ENCODE measurements at places on chromosomes 7 and 10.

- DNase-seq = no peak
Observed at GRCh38 chr7:15280078-15280733, 281.6 kb downstream of the AGMO start.

DNA sequence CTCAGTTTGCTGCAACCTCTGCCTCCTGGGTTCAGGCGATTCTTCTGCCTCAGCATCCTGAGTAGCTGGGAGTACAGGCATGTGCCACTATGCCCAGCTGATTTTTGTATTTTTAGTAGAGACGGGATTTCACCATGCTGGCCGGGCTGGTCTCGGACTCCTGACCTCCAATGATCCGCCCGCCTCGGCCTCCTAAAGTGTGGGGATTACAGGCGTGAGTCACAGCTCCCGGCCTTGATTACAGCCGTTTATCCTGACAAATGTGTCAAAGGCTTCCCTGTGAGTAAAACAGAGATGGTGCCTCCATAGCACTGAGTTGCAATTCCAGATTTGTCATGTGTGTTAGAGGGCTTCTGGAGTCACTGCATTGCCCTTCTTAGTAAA is 273.7 kb downstream of the CCDC3 start:
- DNase-seq = no peak

- DNase-seq = no peak
Observed at GRCh38 chr7:45923818-45924217, 2.7 kb upstream of the IGFBP3 start.

DNA sequence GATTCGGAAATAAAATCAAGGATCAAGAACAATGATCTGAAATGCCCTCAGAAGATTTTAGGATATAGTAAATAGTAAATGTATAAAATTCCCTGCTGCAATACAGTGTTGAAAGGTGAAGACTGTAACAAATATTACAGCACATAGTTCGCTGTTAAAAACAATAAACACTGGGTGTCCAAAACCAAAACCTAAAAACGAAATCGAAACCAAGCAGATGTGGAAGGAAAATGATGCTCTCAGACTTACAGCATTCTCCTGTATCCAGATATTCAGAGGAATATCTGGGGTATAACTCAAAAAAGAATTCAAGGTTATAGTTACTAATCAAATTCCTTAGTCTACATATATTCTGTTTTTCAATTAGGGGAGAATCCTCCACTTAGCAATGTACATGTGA is 708.1 kb upstream of the PCDH15 start:
- DNase-seq = no peak

DNA sequence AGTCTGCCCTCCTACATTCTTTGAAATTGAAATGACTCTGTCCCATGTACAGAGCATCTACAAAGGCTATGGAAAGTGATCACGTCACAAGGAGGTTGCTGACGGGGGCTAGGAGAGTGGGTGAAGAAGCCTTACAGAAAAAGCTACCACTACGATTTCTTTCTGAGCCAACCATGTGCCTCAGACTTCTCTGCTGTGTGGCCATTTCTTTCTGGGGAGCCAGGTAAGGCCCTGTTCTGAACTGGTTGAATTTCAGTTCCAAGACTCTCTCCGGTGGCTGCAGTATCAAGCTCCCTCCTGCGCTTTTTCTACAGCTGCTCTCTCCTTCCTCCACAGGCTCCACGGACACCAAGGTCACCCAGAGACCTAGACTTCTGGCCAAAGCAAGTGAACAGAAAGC is 112.5 kb upstream of the PRSS1 start:
- DNase-seq = no peak

DNA sequence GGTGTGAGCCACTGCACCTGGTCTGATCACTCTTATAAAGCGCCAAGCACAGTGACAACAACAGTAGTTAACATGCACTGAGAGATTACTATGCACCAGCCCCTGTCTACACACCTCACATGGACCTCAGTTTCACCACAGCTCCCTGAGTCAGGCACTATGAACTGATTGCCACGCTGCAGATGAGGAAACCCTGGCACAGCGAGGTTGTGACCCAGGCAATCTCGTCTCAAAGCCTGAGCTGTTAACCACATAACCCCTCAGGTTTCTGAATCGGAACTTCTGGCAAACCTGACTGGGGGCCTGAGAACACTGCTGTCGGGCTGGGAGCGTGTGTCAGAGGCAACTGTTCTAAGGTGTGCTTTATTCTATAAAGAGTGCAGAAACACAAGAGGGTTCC is 150.8 kb downstream of the RNF216 start:
- DNase-seq = no peak

GRCh38 chr7:148962440-148962822 is 65.9 kb downstream of the PDIA4 start:
- no peak for DNase-seq
